ENCODE measurements at places on chromosomes 7 and 10.
A peak's percentile ranks its signal among the peaks of the same experiment; 100 is the strongest.

GRCh38 chr7:157136372-157136771 is 2.4 kb upstream of the UBE3C start:
- no peak for DNase-seq

- no peak for DNase-seq
These were observed 369.7 kb downstream of the LRMDA start for GRCh38 chr10:75801121-75801520.

GRCh38 chr10:76878514-76878913 is 759.1 kb downstream of the KCNMA1 start:
- no peak for DNase-seq

DNA sequence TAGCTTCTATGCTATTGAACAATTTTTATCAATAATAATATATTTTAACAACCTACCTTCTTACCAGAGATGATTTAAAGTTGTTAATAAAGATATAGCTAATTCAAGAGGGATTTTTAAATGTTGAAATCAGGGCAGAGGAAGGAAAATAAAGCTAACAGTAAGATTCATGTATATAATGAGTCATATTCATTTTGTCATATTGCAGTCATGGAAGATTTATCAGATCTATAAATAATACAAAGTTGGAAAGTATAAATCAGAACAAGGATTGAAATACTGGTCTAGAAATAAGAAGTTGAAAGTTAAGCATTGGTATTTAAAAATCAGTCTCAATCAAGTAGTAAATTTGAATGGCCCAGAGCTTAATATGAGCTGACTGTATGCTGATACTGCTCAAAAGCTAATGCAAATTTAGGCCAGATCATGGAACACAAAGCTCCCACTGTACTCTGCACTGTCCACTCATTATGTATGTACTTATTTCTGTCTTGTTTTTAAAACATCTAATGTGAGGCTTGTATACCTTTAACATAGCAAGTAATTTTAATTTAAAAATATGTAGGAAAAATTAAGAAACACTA is 196.9 kb downstream of the ZEB1 start:
- no peak for DNase-seq

DNA sequence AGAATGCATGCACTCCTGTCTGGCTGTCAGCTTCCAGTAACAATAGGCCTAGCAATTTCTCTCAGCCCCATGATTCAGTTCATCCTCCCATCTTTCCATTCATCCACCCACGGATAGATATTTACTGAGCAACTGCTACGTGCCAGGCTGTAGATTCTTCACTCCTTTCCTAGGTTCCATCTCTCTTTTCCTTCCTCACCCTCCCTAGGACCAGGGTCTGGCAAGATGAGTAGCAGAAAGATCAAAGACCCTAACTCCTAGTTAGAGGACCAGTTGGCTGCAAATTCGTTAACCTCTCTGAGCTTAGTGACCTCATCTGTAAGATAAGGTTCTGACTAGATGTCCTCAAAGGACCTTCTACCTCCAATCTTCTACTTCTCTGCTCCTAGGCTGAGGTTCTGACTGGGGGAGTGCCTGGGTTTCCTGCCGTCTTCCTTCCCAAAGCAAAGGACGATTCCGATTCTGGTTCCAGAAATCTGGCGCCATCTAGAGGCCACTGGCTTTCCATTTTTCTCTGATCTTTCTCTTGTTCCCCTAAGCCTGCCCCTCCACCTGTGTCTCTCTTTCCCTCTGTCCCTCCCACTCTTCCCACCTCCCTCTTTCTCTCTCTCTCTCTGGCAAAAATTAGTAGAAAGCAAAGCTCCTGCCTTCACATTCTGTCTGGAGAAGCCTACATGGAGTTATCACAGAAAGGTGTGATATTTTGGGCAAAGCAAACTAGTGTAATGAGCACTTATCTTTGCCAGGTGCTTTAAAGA is 26.2 kb downstream of the TBATA start:
- DNase-seq: peak; percentile 74

DNA sequence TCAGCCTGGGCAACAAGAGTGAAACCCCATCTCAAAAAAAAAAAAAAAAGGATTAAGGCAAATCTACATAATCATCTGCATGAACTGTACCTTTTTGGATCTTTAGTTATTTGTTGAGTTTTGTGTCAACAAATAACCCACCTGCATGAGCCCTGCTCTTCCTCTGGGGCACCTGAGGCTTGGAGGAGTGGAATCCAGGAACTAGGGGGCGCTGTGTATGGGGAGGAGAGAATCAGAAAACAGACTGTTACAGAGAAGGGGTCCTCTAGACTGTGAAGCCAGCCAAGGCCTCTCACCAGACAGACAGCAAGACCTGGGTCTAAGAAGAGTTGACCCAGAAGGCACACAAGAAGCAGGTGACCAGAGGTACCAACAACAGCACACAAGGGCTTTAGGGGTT is 682.8 kb upstream of the NRP1 start:
- no peak for DNase-seq

- no peak for DNase-seq
These were observed 210.9 kb downstream of the GRM8 start for GRCh38 chr7:127041689-127042452.

DNA sequence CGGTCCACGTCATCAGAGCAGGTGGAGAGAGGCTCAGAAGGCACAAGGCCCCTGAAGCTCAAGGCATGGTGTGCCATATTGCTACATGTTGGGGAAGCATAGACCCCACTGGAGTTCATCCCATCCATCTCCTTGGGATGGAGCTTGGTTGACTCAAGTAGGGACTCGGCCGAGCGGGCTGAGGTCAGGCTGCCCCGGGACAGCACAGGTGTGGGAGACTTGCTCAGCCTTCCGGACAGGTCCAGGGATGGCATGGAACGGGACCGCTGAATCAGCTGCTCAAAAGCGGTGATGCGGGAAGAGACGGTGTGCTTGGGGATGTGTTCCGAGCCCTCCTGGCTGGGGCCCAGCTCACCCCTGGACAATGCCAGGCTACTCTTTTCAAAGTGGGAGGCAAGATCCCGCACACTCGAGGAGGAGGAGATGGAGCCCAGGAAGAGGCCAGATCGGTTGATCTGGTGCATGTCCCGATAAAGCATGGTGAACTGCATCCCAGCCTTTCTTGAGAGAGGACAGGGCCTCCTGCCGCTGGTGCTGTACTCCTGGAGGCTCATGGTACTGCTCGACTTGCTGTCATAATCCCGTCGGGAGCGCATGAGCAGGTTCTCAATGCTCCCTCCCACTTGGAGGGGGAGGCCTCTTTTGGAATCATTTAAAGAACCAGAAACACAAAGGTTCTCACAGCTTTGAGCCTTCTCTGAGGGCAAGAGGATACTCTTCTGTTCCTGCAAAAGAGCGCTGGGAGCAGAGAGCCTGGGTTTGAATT is 65.6 kb upstream of the PDLIM1 start:
- DNase-seq: no peak

GRCh38 chr10:34323192-34323591 is 491.9 kb downstream of the PARD3 start:
- no peak for DNase-seq

DNA sequence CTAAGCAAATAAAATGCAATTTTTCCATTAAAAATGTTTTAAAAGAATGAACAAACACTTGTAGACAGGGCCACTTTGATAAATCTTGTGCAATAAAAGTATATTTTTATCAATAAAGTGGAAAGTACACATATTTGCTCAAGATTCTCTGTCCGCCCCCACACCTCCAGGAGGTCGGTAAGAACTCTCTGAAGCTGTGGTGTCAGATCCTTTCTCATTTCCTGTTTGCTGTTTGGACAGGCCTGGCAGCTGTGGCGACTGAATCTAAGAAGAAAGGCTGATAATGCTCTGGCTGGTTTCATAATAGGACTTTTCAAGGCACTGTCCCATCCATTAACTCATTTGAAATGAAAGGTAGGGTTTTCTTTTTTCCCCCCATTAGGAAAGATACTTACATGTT is 15.3 kb upstream of the ASB4 start:
- DNase-seq: no peak

DNA sequence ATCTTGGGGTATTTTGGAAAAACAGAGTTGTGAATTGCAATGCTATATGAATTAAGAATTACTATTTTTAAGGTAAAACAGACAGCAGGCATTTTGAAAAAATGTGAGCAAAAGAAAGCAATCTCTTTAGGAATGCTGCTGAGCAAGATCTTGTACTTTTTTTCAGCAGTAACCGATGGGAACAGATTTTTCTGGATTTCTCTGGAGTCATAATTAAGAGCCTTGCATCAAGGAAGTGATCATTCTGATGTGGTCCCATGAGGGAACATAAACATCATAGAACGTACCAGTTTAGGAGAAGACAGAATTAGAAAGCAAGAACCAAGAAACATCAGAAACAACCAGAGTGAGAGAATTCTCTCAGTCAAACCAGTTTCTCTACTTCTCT is 157.0 kb upstream of the AGR3 start:
- no peak for DNase-seq

DNA sequence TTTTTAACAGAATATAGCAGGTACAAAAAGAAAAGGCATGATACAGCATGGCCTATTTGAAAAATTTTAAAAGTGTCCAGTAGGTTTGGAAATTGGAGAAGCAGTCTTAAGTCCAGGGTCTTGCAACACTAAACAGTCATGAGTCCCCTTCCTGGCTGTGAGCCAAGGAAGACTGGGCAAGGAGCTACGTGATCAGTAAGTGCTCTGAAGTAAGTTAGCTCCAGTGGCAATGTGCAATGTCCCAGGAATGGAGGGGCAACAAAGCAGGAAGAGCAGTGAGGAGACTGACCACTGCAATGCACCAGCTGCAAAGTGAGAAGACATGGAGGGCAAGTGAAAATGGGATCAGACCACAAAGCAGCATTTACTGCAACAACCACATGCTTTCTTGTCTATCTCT is 72.9 kb upstream of the GRID1 start:
- DNase-seq: peak; percentile 13

DNA sequence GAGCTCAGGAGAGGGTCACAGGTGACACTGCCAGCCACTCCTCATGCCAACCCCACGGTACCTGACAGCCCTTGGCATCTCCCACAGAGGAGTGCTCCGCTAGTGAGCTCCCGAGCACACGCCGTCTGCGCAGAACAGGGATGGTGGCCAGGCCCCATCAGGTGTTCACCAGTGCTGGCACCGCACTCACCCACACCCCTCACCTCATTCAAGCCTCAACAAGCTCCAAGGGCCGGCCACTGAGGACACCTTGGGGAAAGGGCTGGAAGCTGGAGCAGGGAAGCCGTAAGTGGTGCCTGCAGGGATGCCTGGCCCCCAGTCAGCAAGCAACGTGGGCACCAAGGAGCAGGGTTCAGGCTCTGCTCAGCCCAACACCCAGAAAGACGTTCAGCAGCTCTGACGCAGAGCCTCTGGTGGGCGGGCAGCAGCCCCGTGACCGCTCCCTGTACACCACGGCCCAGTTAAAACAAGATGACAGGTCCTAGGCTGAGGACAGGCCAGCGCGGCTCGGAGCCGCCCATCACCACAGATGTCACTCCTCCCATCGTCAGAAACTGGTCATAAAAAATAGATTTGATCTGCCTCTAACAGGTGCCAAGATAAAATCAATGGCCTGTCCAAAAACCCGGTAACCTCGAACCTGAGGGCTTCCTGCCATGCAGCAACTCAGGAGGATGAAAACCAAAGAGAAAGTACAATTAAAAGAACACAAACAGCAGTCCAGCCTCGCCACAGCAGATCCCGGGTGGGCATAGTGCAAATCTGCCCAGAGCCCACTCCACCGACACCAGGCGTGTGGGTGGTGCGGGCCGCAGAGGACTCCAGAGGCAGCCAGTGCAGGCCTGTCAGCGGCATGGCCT is 275.9 kb downstream of the MAD1L1 start:
- DNase-seq: no peak

DNA sequence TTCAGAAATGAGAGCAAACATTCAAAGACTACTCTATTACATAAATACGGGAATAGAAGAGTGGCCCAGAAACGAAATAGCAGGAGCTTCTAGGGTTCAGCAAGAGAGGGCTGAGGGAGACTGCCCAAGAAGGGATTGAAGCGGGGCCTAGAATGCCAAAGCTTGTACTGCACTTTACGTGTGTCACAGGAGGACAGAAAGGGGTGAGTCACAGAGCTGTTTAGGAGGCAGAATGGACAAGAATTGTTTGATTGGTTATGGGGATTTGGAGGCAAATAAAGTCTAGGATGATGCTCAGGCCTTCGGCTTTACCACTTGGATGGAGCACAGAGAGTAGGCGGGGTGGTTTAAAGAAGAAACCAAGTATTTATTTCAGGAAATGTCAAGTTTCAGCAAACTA is 11.3 kb upstream of the FXYD4 start:
- DNase-seq: no peak

DNA sequence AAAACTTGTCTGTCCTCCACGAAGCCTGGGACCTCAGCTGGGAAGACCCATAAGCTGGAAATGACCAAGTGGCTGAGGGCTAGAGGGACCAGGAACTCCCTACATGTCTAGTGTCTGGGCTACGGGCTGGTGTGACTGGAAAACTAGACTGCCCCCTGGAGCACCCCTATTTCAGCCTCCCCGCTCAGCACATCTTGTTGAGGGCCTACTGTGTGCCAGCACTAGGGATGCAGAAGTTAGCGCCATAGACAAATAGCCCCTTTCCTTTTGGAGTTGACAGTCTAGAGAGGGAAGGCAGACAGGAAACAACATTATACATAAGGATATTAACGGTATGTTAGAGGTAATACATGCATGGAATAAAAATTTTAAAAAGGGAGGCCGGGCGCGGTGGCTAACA is 74.5 kb downstream of the TEX36 start:
- no peak for DNase-seq

- DNase-seq: no peak
These were observed 7.4 kb downstream of the AVL9 start for GRCh38 chr7:32502728-32503127.

- no peak for DNase-seq
These were observed 292.9 kb downstream of the LHFPL3 start for GRCh38 chr7:104621321-104621720.

- DNase-seq: no peak
These were observed 411.6 kb downstream of the KCNMA1 start for GRCh38 chr10:77226020-77226419.

Data from HEK293T (cell line).